ENCODE measurements at places on chromosomes 1 and 21.

DNA sequence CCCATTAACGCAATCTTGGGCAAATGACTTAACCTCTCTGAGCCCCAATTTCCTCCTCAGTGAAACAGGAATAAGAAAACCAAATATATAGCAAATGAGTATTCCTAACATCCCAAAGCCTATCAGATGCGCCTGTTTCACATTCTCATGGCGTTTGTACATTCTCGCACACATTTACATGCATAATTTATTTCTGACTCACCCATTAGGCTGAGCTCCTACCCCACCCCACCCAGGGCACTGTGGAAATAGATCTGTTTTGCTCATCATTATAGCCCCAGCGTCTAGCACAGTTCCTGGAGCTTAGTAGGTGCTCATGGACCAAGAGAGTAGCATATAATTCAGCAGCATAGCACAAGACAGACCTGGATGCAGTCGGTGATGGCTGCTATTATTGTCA is 146.1 kb upstream of the VANGL1 start:
- DNase-seq: no peak

DNA sequence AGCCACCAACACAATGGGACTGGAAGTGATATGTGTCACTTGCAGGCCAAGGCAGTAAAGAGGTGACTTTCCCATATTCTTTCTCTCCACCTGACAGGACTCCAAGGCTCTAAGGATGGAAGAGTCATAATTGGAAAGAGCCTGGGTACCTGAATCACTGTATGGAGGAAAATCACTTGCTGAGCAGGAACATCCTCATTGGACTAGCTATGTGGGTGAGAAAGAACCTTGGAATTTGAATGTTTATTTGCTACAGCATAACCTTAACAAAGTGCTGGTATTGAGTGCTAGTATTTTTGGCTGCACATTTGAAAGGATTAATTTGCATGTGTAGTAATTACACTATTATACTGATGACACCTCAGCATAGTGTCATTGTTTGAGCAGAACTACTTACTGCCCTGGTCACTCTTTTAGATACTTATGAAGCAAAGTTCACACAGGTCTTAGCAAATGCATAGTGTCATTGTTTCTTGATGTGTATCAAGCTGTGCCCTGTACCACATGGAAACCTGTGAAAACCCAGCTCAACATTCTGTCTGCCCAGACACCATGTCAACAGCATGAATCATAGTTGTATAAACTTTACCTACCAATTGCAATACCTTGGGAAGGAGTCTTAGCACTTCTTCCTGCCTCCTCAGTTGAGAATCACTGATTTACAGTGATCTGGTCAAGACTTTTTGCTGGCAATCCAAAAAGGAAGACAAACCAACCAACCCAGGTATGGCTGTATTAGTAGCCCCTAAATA is 5.1 kb upstream of the S100A10 start:
- DNase-seq: no peak

DNA sequence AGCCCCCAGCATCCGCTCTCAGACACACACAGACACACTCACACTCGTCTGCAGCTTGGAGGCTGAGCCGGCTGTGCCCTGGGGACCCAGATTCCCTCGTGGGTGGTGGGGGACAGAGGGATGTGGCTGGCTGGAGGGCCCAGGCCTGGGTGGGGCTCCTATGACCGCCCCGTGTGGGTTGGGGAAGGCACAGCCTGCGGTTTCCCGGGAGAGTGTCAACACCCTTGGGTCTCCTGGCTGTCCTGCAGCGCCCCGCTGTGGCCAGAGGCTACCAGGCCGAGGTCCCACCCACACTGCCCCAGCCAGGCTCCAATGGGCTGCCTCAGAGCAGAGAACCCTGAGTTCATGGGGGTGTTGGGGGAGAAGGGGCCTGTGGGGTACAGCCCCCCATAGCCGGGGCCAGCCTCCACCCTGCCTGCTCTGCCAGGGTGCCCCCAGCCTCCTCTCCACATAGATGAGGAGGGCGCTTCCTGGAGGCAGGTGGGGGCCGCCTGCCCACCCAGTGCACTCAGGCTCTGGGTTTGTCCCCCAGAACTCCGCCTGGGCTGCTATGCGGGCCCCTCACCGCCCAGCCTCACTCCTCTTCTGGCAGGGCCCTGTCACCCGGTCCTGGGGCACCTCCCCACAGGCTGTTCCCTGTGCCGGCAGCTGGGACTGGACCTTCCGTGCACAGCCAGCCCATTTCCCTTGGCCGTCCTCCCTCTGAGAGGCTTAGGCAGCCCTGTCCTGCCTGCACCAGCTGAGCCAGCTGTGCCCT is at the start of gene TTC34:
Gene TTC34 (minus strand): TSS at position 159 of the 757 bp plus-strand sequence. CDS start 866 bp downstream, outside the sequence.
- DNase-seq: no peak

- DNase-seq: no peak
Measured at GRCh38 chr1:95701450-95702173, 467.6 kb downstream of the RWDD3 start.

GRCh38 chr1:119914071-119914470 is 17.8 kb upstream of the ADAM30 start:
- no peak for DNase-seq

GRCh38 chr1:91795591-91796389 is 90.2 kb downstream of the TGFBR3 start:
- DNase-seq: no peak

DNA sequence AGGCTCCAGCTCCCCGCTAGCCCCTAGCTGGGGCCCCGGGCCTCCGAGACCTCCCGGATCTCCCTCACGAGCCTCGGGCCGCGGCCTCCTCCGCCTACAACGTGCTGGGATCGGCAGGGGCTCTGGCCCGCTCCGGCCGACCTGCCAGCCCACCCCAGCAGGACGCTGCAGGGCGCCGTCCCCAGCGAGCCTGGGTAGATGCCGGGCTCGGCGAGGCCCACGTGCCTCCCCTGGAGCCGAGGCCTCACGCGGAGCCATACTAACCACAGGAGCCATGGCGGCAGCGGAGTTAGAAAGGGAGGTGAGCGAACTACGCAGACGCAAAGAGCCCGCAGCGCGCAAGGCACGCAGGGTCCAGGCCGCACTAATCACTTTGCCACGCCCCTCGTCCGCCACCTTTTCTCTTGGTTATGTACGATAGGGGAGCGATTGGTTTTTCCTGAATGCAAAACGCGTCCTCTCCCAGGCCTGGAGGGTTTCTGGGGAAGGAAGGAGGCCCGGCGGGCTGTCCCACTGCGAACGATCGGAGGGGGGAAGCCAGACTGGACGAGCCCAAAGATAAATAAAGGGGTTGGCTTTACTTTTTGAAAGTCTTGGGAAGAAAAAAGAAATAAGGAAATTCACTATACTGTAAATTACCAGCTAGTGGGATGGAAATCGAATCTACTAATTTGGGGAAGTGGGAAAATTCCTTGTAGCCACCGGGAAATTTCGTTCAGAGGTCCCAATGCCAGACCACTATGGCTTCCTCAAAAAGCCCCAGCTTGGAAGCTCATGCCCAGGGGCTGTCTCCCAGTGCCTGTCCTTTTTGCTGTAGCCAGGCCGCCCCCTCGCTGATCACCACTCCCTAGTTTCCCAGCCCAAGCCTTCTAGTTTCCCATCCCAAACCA is at the start of gene RPL22:
Gene RPL22 (minus strand): TSS at position 298 of the 890 bp plus-strand sequence. CDS start 22 bp downstream, at position 276.
- DNase-seq: peak; percentile 97

DNA sequence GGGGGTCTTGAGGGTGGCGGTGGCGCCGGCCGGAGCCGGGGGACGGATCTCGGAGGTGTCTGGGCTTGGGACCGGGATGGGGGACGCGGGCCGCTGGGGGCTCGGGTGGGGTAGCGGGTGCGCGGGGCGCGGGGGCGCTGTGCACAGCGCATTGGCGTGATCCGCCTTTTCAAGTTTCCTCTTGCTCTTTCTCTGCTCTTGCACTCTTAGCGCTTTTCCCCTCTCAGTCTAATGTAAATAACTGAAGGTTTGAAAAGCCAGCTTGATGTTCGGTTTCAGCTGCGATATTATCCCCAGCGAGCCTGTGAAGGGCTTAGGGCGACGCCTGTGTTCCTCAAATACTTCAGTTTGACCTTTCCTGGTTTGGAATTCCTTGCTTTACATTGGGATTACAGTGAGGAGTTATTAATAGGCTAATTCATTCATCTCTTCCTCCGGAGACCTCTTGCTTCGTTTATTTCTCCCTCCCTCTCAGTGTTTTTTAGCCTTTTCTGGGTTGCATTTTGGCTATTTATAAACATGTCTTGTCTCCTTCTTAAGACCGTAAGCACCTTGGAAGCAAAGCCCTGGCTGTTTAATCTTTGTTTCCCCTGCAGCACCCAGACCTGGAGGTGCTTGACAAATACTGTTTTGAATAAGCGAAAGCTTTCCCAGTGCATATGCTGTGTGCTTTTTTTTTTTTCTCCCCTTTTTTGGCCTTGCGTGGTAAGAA is 693 bp downstream of the RAB4A start:
- DNase-seq: no peak

DNA sequence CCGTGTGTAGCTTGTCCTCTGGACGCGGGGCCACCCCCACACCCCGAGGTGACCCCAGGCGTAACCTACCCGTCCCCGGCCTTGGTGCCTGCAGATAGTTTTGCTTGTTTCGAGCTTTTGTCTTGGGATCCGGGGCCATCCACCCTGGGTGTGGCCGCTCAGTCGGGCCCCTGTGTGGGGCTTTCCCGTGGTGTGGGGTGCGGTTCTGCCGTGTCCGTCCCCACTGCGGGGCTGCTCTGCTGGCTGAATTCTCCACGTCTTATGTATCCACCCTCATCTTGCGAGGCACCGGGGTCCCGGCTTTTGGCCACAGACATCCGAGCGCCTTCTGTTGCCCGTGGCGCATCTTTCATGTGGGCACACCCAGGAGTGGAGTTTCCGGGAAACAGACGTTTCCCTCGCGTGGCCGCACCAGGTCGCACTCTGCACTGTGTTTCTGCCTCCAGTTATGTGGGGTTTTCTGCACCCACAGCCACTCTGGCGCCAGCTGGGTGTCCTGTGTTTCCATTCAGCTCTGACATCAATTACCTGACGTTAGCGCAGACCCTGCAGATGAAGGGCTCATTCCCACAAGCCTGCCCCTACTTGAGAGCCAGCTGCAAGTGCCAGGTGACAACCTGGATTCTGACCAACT is 64.9 kb downstream of the PRKCZ start:
- DNase-seq: no peak

DNA sequence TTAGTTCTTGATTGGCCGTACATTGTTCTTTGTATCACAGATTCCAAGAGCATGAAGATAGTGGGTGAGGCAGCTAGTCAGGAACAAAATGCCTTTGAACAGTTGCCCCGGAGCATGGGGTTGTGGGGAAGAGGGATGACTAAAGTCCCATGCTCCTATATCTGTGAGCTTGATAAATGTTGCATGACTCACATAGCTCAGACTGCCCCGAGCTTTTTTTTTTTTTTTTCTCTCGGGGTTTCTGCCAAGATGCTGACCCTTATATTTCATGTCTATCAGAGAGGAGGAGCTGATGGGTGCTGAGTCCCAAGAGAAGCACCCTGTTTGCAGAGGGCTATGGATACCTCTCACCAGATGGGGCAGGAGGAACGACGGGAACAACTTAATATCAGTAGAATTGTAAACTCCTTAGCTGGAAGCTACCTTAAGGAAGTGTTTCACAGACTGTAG is 40.6 kb downstream of the SRRM1 start:
- no peak for DNase-seq

DNA sequence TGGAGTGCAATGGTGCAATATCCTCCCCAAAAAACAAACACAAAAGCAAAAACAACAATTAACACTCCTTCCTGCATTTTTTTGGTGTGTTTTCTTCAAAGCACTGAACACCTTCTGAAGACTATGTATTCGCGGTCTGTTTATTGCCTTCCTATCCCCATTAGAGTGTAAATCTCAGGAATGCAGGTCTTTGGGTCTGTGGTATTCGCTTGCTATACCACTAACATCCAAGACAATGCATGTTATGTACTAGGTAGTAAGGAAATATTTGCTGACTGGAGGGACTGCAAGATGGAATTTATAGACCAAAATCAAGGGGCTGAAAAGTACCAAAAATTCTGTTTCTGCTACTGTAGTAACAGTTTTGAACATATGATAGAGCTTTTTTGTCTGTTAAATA is 299.4 kb downstream of the RYR2 start:
- DNase-seq: no peak

DNA sequence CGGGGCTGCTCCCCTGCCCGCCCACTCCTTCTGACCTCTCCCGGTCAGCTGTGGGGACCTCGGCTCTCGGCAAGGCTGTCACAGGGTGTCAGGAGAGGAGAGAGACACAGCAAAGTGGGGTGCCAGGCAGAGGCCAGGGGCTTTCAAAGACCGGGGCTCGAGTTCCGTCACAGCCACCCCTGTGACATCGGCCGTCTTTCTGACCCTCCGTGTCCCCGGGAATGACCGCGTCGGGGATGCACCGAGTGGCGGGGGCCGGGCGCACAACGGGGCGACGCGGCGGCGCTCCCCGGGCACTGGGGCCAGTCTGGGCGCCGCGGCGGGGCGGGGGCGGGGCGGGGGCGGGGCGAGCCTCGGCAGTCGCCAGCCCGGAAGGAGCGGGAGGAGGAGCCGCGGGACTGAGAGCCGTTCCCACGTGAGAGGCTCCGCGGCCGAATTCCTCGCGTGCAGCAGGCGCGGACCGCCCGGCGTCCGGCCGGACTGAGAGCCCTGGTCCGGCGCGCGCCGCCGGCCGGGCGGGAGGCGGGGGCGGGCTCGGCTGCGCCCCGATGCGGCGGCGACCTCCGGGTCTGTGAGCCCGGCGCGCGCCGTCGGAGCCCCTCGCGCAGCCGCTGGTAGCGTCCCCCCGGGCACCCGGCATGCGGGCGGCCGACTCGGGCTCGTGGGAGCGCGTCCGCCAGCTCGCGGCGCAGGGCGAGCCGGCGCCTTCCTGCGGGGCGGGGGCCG is 229.7 kb upstream of the TMEM51 start:
- no peak for DNase-seq

- no peak for DNase-seq
Measured at GRCh38 chr1:34918386-34918976, 11.0 kb downstream of the DLGAP3 start.

DNA sequence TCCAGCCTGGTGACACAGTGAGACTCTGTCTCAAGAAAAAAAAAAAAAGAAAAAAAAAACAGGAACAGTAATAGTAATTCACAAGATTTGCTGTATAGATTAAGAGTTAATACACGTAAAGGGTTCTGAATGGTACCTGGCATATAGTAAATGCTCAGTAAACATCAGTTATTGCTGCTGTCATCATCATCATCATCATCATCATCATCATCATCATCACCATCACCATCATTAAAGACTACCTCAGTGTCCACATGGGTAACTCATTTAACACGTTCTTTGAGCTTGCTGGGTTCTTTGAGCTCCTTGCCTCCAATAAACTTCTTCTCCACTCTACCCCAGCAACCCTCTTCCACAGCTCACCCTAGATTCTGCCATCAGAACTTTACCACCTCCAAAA is 55.0 kb downstream of the KIAA0319L start:
- DNase-seq: no peak
